ENCODE measurements at places on chromosomes 5 and 9.

DNA sequence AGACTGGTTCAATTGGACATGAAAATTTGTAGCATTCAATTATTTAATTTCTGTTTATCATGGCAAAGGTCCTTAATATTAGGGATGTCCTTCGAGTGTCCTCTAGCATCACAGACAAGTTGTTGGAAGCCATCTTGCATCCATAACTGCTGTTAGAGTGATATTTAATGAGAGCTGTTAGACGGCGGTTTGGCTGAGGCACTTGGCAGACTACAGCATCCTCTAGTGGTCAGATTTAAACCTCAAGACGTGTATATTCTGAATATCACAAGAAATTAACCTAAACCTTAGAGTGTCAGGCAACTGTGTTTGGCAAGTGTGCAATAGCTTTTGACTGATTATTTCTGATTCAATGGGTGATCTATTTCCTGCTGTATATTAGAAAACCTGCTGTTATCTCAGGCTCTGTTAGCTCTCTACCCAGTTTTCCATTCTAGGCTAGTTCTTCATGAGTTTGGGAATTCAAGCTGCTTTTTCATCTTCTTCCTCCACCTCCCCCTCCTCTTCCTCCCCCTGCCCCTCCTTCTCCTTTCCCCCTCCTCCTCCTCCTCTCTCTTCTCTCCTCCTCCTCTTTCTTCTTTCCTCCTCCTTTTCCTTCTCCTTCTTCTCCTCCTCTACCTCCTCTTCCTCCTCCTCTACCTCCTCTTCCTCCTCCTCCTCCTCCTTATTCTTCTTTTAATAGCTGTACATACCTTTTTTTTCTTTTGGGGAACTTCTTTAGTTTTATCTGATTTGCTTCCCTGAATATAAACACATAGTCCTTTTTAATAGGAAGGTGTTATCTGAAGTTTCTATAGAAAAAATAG is 8.6 kb downstream of the SPINK1 start:
- peak; percentile 11 for DNase-seq

DNA sequence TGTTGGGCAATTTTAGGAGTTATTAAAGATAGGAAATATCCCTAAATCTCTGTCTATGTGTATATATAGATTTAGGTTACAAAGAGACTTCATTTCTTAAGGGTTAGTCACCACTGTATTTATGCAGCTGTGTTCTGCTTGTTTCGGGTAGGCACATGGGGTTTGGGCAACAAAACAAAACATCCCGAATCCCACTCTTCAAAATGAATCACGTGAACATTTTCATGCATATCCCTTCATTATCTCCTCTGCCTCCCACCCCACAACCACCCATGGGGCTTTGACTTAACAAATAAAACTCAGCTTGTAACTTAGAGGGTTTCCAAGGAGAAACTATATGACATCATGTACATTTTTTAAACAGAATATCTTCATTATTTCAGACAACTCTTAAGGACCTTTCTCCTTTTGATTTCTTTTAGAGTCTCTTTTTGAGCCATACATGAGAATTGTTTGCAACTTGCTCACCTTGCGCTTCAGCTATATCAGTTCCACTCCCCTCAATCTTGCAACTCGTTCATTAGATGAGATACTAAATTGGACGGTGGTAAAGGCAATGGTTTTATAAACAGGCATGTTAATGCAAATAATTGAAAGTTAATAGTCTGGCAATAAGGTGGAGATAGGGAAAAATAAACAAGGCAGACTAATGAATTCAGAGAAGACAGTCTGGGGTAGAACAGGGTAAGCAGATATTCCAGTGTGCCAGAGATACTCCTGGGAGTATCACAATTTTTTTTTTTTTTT is 136.7 kb downstream of the CD180 start:
- DNase-seq: no peak

DNA sequence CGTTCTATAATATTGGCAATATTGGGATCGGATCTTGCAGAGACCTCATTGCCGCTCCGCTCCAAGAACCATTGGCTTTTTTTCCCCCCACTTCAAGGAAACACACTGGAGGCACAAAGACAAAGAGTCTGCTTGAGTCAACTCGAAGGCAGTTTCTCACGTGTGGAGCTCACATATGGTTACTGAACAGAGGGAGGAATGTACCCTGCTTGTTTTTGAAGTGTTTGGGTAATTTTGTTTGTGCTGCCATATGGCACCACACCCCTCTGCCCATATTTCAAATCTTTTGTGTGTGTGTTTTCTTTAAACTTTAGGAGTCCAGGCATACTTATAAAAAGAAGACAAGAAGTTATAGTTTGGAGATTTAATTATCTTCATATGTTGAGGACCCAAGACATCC is 595.9 kb downstream of the DTWD2 start:
- no peak for DNase-seq

- DNase-seq: no peak
These were observed 85.2 kb upstream of the FCN2 start for GRCh38 chr9:134795446-134795845.

GRCh38 chr9:127897193-127897692 is 2.2 kb downstream of the ST6GALNAC6 start:
- DNase-seq: no peak

DNA sequence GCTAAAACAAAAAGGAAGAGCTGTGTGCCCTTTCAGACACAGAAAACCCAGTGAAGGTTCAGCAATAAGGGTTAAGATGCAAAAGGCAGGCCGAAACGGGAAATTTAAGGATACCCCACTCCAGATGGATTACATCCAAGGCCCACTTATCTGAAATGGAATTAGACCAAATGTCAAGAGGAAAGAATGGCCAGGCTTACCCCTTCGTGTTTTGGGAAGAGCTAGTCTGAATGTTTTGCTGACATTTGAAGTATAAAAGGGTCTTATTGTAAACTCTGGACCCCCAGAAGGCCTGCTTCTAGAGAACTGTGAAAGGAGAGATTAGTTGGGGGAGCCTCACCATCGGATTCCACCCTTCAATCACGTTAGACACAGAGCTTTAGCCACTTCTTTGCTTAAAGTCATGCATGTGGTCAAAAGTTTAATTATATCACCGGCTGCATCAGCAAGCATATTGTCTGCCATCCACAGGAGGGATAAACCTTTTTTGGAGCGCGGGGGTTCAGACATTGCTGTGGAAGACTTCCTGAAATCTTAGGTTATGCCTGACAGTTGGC is 93.3 kb downstream of the EFNA5 start:
- DNase-seq: no peak

GRCh38 chr9:71941998-71942567 is 30.6 kb downstream of the C9orf85 start:
- peak; percentile 25 for DNase-seq

DNA sequence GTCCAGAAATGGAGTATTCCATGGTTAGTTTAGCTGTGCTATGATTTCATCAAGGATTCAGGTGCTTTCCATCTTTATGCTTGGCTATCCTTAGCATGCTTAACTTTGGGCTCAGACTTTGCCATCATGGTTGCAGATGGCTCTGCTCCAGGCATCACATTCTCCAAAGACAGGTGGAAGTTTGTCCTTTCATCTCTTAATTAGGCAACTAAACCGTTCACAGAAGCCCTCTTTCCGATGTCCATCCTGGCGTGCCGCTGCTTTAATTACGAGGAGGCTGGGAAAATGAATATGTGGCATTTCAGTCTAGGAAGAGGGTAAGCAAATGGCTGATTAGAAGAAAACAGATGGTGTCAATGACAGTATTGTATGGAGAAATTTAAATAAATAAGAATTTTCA is 24.5 kb upstream of the APC start:
- DNase-seq: no peak

GRCh38 chr5:39542511-39543285 is 117.9 kb upstream of the DAB2 start:
- no peak for DNase-seq

DNA sequence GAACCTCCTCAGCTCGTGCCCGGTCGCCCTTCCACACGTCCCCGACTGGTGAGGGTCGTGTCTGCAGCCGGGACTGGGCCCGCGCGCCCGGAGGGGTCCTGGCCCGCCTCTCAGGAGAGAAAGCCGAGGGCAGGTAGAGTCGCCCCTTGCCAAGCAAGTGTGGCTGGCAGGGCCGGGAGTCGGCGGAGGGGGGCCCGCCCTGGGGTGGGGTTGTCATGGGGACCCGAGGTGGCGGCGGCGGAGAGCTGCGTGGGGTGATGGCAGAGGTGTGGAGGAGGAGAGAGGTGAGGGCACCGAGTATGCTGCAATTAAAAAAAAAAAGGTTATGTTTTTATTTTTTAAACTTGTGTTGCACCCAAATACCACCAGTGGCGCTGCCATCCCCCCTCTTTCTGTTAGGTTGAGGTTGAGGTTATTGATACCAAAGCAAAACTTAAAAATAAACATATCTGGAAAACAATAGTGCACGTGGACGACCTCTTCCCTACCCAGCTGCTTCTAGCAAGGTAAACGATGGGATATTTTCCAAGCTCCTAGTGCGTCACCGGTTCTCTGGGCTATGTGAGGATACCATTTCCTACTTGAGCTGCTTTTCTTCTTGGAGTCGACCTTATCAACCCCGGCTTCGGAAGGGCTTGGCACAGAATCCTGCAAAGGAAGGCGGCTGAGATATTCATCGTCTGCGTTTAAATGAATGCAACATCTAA is 660 bp downstream of the SCAMP1 start:
- no peak for DNase-seq

DNA sequence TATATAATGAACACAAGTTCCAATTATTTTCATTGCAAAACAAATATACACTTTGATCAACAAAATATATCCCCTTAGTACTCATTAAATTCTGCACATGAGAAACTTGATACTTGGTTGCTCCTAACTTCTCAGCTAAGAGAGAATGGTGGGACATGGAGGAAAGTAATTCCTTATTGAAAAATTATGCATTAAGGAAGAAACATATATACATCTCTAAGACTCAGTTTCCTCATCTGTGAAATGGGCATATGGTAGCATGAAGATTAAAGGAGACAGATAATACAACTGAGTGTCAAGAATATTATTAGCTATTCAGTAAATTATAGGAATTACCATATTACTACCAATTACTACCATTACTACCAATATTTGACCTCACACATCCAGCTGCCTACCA is 85.8 kb downstream of the CRB2 start:
- DNase-seq: no peak

DNA sequence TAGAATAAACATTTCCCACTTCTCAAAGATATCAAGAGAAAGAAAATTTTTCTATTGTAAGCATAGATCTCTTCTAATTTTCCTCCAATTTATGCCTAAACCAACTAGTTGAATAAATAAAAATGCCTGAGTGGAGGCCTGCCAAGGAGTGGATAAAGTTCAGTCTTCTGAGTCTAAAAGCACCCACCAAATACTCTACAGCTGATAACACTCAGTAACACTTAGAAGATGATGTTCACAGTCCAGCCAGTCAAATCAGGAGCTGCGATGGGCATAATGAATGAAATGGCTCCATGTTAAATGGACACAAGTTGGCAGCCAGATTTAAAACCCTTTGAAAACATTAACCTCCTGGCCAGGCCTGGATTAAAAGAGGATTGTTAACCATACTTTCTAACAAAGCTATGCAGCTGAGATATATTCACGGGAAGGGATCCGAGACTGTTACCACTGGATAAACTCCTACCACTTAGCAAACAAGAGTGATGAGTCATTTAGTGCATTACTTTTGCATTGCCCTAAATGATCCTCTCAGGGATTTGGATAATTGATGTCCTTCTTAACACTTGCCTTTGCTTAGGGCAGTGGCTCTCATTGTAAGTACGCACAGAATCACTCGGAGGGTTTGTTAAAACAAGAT is 63.7 kb upstream of the CCDC112 start:
- no peak for DNase-seq

DNA sequence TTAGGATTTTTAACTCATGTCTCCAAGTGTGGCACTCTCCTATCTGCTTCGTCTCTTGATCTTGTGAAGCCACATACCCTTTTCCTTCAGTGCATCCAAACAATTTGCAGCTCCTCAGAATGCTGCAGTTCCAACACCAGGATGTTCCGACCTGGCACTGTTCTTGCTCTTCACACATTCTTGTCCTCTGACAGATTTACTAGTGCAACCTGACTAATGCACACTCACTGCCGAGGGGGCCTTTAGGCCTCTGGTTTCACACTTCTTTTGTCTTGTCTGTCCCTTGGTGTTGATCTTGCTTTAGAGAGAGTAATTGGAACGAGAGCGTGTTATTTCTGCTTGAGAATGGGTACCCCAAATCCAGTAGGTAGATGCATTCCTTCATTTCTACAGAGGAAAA is 15.0 kb downstream of the ARHGAP26 start:
- no peak for DNase-seq

GRCh38 chr9:106077731-106078130 is 383.4 kb downstream of the TMEM38B start:
- no peak for DNase-seq

- DNase-seq: no peak
These were observed 56.7 kb upstream of the NAA35 start for GRCh38 chr9:85884256-85884655.

- DNase-seq: no peak
These were observed 282.2 kb downstream of the TAF11L14 start for GRCh38 chr5:17916446-17916845.

DNA sequence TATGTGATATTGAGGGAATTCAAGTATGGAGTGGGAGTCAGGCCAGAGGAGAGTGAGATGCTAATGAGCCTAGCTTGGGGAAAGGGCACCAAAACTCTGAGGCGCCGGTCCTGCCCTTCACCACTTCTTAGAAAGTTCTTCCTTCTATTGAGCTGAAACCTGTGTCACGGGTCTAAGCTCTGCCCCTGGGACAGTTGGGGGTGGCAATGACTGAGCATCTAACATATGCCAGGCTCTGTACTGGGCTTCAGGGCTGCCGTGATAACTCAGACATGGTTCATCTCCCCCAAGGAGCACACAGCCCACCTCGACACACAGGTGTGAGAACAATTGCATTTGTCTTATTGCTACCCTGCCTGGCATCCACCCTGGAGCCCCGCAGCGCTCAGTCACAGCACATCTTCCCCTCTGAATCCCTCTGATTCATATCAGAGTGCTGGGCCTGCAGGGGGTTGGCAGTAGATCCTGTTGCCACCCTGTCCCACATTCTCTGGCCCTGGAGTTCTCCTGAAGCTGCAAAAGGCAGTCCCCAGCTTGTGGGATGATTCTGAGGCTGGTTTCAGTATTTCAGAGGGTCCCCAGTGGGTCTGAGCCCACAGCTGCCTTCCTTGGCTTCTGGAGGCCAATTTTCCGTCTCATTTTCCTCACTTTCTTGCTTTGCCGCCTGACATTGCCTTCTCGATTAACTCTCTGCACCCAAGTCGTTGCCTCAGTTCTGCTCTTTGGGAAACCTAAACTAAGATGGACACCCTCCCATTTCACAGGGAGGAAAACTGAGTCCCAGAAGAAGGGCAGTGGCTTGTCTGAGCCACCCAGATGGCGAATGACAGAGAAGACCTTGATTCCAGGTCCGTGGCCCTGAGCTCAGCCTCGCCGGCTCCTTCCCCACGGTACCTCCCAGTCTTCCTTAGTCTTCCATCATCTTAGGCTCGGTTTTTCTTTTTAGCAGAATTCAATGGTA is 42.5 kb downstream of the ALG2 start:
- DNase-seq: no peak

Data from BJ (cell line).